A673 (cell line): ENCODE measurements at places on chromosomes 6 and 20.

DNA sequence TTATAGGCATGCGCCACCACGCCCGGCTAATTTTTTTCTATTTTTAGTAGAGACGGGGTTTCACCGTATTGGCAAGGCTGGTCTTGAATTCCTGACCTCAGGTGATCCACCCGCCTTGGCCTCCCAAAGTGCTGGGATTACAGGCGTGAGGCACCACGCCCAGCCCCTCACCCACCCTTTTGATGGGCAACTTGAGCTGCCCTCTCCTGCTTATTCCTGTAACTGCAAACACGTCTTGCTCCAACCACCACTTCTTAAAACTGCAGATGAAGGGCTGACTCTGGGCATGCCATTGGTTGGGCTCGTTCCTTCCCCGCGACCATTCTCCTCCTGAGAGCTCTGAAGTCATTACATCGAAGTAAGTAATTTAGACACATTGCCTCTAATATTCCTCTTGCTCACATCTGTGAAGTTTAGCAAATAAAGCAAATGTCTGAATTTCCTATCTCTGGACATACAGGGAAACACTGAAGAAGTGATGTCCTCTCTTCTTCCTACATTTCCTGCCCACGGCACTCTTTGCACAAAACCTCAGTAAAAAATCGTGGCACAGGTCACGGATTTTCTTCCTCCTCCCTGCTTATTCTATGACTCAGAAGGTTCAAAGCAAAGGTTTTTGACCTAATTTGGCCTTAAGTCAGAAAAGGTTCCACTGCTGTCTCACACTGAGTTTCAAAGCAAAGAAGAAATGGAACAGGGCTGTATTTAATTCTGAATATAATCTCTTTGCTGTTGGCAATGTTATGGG is 117.5 kb downstream of the GMPR start:
- no peak for DNase-seq
- H3K27ac ChIP-seq: no peak overlapping the region
- no peak overlapping the region for H3K4me3 ChIP-seq
- no peaks in the 10 kb centered on the region for H3K4me1 ChIP-seq

DNA sequence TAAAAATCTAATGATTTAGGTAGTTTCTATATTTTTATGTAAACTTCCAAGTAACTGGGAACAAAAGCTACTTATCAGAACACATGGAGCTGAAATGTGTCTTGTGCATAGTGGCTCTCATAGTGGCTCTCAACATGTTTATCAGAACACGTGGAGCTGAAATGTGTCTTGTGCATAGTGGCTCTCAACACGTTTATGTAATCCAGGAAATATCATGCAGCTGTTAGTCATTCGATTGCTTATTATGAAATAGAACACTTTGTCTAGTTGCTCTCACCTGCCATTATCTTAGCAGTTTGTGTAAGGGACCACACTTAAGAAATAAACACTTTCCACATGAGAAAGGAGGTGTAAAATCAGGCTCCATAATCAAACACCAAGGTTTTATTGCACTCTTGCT is 119.2 kb upstream of the ASCC3 start:
- H3K36me3 ChIP-seq: no peaks in the 10 kb centered on the region
- H3K27ac ChIP-seq: no peak overlapping the region
- DNase-seq: no peak
- H3K4me3 ChIP-seq: no peak overlapping the region
- no peaks in the 10 kb centered on the region for H3K4me1 ChIP-seq
- no peaks in the 10 kb centered on the region for H3K27me3 ChIP-seq

- no peak overlapping the region for H3K27ac ChIP-seq
- H3K27me3 ChIP-seq: no peaks in the 10 kb centered on the region
- H3K36me3 ChIP-seq: no peaks in the 10 kb centered on the region
- no peak for DNase-seq
- no peak overlapping the region for H3K4me3 ChIP-seq
Observed at GRCh38 chr6:55937951-55938690, 62.7 kb upstream of the BMP5 start.

- H3K36me3 ChIP-seq: no peaks in the 10 kb centered on the region
- H3K4me1 ChIP-seq: peaks cover 7% of the 10 kb centered on the region
- peaks cover 86% of the 10 kb centered on the region for H3K27me3 ChIP-seq
- DNase-seq: peak; percentile 28
- peak overlapping the region; percentile 39 for H3K4me3 ChIP-seq
Observed at GRCh38 chr20:13220194-13220903, 725 bp upstream of the ISM1 start.

GRCh38 chr6:13465734-13466133 is 21.7 kb downstream of the GFOD1 start:
- no peaks in the 10 kb centered on the region for H3K36me3 ChIP-seq
- H3K27ac ChIP-seq: no peak overlapping the region
- H3K4me1 ChIP-seq: peaks cover 41% of the 10 kb centered on the region
- no peak overlapping the region for H3K4me3 ChIP-seq
- DNase-seq: peak; percentile 56

GRCh38 chr20:22575087-22575721 is 9.2 kb downstream of the FOXA2 start:
- peaks cover 97% of the 10 kb centered on the region for H3K27me3 ChIP-seq
- no peaks in the 10 kb centered on the region for H3K36me3 ChIP-seq
- H3K27ac ChIP-seq: no peak overlapping the region
- DNase-seq: no peak
- H3K4me3 ChIP-seq: no peak overlapping the region

- no peaks in the 10 kb centered on the region for H3K36me3 ChIP-seq
- H3K4me3 ChIP-seq: no peak overlapping the region
- H3K27me3 ChIP-seq: no peaks in the 10 kb centered on the region
- H3K27ac ChIP-seq: no peak overlapping the region
Observed at GRCh38 chr6:134101479-134101878, 49.1 kb upstream of the SLC2A12 start.

- H3K4me1 ChIP-seq: peaks cover 18% of the 10 kb centered on the region
- no peaks in the 10 kb centered on the region for H3K27me3 ChIP-seq
Observed at GRCh38 chr6:97437087-97437486, 154.1 kb upstream of the MMS22L start.

- DNase-seq: no peak
- no peaks in the 10 kb centered on the region for H3K27me3 ChIP-seq
- H3K4me1 ChIP-seq: peaks cover 14% of the 10 kb centered on the region
- H3K27ac ChIP-seq: no peak overlapping the region
- no peak overlapping the region for H3K4me3 ChIP-seq
- H3K36me3 ChIP-seq: no peaks in the 10 kb centered on the region
Observed at GRCh38 chr6:21151530-21151929, 442.0 kb upstream of the SOX4 start.

DNA sequence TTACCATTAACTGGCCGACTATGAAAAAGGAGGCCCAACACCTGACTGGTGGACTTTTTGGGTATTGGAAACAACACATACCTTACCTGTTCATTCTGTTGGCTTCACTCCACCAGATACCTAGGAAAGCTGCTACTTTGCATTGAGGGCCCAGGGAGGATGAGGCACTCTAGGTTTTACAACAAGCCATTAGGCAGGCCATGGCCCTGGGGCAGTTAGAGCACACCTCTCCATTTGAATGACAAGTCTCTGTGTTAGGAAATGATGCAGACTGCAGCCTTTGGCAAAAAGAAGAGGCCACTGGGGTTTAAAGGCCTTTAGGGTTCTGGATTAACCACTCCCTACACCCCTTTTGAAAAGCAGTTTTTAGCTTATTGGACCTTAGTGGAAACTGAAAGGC is 144.3 kb downstream of the OR2B2 start:
- no peak for DNase-seq
- no peaks in the 10 kb centered on the region for H3K36me3 ChIP-seq
- H3K27ac ChIP-seq: no peak overlapping the region
- H3K4me1 ChIP-seq: no peaks in the 10 kb centered on the region

- H3K27ac ChIP-seq: no peak overlapping the region
- no peaks in the 10 kb centered on the region for H3K4me1 ChIP-seq
- no peaks in the 10 kb centered on the region for H3K27me3 ChIP-seq
- no peaks in the 10 kb centered on the region for H3K36me3 ChIP-seq
- no peak overlapping the region for H3K4me3 ChIP-seq
- DNase-seq: no peak
Observed at GRCh38 chr6:115456848-115457247, 603.8 kb downstream of the FRK start.
